ENCODE measurements at places on chromosomes 13 and 19.

DNA sequence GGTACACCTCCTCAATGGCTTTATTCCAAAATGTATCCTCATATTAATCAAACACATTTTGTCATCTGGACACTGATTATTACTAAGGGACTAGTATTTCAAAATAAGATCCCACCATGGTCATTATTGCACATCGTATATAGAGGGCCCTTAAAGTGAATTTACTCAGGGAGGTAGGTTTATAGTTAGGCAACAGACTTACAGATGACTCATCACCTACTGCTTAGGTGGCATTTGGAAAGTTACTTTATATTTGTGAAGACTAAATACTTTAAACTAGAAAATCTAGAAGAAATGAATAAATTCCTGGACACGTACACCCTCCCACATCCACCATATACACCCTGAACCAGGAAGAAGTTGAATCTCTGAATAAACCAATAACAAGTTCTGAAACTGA, 353.0 kb downstream of the KCTD12 start:
- DNase-seq = no peak

GRCh38 chr13:45678282-45678681, 23.8 kb upstream of the CBY2 start:
- DNase-seq = no peak

DNA sequence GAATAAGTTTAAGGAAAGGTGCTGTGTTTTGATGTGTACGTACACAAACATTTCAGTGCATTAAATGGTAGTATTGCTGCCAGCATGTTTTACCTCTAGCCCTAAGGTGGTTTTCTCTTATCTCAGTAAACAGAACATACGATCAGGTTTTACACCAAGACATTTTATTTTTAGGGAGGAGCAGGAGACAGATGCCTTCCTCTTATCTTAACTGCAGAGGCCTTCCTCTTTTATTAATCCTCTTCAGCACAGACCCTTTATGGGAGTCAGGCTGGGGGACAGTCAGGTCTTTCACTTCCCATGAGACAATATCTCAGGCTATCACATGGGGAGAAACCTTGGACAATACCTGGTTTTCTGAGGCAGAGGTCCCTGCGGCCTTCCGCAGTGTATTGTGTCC, 14.9 kb upstream of the ZNF611 start:
- no peak for DNase-seq

- DNase-seq = no peak
These were observed 42.3 kb downstream of the LYL1 start for GRCh38 chr19:13060233-13060963.

DNA sequence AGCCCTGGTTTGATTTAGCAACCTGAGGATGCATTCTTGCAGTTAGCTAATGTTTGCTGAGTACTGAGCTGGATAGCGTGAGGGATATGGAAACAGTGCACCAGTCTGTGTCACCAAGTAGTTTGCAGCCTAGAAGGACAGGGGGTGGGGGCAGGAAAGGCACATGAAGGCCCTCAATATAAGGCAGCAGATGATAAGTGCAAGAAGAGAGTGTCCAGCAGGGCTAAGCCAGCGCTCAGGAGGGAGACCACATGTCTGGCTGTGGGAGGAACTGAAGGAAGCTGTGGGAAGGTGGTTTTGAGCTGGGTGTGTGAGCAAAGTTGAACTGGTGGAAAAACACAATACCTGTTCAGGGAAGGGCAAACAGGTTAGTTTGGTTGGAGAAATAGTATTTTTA, 1.7 kb downstream of the CXCL17 start:
- DNase-seq = no peak

DNA sequence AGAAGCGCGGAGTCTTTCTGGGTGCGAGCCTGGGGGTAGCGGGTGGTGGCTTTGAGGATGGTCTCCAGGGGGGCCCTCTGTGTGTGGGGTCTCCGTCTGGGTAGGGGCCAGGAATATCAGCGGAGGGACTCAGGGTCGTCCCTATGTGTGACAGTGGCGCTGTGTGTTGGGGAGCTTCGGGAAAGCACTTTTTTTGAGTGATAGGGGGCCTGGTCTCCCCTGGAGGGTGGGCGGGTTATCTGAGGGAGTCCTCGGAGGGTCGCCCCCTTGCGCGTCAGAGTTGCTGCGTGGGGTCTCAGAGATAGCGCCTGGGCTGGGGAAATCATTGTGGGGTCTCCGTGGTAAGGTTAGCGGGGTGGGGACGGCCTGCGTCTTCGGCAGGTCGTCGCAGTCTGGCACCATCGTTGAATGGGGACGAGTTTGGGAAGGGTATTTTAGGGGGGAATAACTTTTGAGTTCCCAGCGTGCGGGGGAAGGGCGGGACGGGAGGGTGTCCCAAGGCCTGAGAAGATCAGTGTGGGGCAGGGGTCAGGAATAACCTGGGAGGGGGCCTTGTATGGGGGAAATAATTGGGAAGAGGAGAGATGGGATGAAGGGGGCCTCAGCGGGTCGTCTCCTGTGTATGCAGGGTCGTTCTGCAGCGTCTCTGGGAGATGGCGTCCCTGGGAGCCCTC, 857 bp downstream of the IER2 start:
- peak; percentile 25 for DNase-seq

GRCh38 chr19:16036941-16037340, 39.4 kb upstream of the TPM4 start:
- no peak for DNase-seq

GRCh38 chr13:33953203-33953602, 135.3 kb downstream of the RFC3 start:
- DNase-seq = no peak

- no peak for DNase-seq
These were observed 1941.6 kb upstream of the PRR20A start for GRCh38 chr13:55199134-55199533.

DNA sequence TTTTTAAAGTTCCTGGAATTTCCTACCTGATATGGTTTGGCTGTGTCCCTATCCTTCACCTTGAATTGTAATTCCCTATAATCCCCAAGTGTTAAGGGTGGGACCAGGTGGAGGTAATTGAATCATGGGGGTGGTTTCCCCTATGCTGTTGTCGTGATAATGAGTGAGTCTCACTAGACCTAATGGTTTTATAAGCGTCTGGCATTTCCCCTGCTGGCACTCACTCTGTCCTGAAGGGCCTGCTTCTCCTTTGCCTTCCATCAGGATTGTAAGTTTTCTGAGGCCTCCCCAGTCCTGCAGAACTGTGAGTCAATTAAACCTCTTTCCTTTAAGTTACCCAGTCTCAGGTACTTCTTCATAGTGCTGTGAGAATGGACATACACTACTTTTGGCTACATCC, 298.7 kb downstream of the HS6ST3 start:
- DNase-seq = no peak

DNA sequence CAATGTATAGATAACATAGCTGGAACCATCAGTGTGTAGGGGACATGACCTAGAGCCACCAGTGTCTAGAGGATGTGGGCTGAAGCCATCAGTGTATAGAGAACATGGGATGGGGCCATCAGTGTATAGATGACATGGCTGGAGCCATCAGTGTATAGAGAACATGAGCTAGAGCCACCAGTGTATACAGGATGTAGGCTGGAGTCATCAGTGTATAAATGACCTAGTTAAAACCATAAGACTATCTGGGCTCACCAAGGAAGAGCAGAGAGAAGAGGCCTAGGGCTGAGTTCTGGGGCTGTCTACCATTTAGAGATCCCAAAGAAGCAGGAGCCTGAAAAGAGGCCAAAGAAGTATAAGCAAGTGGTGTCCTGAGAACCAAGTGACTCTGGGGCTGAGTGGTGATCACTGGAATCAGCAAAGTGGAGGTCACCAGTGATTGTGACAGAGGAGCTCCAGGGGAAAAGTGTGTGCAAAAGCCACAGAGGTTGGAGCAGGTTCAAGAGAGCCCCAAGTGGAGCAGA, 41.0 kb downstream of the RFX2 start:
- no peak for DNase-seq

- no peak for DNase-seq
These were observed 261.6 kb downstream of the GPC5 start for GRCh38 chr13:91660076-91660415.

DNA sequence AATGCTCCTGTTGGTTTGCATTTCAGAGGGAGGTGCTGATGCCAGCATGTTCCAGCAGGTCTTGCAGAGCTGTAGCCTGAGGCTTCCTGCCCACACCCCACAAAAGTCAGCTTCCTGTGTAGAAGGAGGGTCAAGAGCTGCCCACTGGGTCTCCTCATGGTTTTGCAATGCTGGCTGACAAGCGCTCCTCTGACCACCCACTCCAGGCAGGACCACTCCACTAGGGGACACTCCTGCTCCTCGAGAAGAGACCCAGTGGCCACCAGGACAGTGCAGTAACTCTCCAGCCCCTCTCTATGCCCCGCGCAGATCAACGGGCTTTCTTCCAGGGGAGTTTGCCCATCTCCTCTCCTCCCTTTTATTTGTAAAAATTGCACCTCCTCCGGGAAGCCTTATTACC, 72.9 kb upstream of the UQCRFS1 start:
- no peak for DNase-seq

DNA sequence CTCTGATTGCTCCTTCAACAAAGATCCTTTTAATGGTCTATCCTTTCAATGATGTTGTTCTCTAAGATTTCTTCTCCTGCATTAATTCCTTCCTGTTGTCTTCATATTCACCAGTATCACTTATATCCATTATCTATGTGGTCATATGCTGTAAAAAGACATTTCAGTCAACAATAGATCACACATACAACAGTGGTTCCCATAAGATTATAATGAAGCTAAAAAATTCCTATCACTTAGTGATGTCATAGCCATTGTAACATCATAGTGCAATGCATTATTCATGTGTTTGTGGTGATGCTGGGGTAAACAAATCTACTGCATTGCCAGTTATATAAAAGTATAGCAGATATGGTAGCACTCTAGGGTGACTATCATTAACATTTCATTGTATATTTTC, 266.1 kb downstream of the LHFPL6 start:
- no peak for DNase-seq

- no peak for DNase-seq
These were observed 82.3 kb downstream of the POU4F1 start for GRCh38 chr13:78521091-78521490.

DNA sequence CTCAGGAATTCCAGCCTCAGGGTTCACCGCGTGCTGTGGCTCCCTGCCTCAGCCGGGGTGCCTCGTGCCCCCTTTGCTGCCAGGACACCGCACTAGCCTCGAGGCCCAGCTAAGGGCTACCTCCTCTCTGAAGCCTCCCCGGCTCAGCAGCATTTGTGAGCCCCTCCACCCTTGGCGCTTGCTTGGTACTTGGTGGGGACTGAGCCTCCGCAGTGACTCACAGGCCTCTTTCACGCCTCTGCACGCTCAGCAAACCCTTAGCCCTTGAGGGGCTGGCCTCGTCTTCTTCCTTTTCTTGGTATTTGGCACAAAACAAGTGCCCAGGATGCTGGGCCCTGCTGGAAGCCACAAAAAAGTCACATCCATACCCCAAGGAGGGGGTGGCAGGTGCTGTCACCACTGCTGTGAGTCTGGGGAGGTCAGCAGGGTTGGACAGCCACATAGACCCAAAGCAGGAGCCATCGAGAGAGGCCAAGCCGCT, 85.4 kb upstream of the TM9SF2 start:
- DNase-seq = no peak

DNA sequence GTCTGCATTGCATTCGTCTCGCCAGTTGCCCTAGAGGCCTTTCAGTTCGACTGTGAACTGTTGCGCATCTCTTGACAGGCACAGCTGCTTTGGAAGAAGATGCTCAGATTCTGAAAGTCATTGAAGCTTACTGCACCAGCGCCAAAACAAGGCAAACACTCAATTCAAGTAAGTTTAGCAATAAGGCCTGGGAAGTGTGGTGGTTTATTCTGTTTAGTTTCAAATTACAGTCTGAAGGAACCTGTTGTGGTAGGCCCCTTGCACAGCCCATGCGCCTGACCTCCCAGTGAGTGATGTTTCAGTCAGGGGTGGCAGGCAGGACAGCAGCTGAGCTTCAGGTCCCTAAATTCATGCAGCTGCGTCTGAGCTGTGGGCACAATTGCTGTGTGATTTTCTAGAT, 32.2 kb upstream of the TEX29 start:
- DNase-seq = no peak

DNA sequence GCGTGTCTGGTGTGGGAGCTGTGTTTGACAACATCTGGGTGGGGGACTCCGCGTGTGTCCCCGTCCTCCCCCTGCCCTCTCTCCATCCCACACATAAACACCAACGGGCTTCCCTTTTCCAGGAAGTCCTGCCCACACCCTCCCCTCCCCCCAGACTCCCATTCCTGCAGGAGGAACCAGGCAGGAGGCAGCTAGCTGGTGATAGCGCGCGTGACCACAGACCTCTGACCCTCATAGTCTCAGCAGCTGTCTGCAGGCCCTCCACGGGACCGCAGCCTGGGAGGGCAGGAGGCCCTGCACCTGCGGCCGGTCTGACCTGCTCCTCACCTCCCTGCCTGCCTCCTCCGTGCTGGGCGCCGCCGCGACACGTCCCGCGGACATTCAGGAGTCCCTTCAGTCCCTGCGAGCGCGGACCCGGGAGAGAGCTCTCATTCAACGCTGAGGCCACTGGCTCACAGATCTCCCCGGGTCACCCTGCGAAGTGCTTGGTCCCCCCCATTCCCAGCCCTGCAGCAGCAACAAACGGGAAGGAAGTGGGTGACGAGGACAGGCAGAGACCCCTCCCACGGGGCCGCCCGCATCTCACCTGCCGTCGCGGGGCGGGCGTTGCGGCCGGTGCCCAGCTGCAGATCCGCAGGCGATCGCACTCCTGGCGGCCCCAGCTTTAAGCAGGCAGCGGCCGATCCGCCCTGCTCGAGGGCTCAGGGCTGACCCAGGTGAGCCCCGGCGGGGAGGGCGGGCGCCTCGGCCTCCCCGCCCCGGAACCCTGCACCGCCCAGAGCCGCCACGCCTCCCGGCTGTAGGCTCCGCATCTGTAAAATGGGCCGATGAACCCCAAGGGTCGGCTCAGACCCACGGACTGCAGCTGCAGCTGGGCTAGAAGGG, 1.1 kb upstream of the ACP5 start:
- no peak for DNase-seq

DNA sequence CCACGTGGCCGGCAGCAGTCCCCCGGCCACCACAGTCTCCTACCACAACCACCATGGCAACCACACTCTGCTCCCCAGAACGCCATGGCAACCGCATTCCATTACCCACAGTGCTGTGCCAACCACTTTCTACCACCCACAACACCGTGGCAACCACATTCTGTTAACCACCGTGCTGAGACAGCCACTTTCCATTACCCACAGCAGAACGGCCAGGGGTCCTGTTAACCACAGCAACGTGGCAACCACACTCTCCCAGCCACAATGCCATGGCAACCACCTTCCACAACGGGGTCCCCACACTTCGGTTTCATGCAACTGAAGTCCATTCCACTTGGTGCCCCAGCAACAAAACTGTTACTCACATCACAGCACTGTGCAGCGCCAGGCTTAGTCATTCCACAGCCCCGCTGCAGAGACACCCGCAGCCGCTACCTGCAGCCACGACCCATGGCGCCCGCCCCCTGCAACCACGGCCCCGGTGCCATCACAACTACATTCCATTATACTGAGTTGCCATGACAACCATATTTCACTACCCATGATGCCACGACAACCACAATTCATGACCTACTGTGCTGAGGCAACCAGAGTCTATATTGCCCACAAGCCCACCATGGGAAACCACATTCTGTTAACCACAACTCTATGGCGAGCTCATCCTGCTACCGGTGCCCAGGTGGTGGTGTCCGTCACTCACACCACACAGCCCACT, 10.0 kb downstream of the DPF1 start:
- peak; percentile 33 for DNase-seq

GRCh38 chr19:15371786-15372380, 7.7 kb downstream of the AKAP8 start:
- no peak for DNase-seq

Data from activated CD4-positive, alpha-beta T cell treated with anti-CD3 and anti-CD28 coated beads for 1 hour (primary cell).